Left lobe of liver (tissue), 2 donors: ENCODE measurements at places on chromosomes 13 and 19.
A peak's percentile ranks its signal among the peaks of the same experiment; 100 is the strongest.

GRCh38 chr13:110580800-110581199, 19.3 kb upstream of the RAB20 start:
- DNase-seq = no peak

- DNase-seq = no peak
Observed at GRCh38 chr19:16599655-16600346, 27.6 kb upstream of the SLC35E1 start.

GRCh38 chr19:50552540-50552939, 15.7 kb downstream of the LRRC4B start:
- no peak for DNase-seq

GRCh38 chr19:27822336-27822735, 1390.6 kb downstream of the UQCRFS1 start:
- no peak for DNase-seq

- DNase-seq = no peak
Observed at GRCh38 chr19:7397687-7398086, 49.0 kb downstream of the ARHGEF18 start.

DNA sequence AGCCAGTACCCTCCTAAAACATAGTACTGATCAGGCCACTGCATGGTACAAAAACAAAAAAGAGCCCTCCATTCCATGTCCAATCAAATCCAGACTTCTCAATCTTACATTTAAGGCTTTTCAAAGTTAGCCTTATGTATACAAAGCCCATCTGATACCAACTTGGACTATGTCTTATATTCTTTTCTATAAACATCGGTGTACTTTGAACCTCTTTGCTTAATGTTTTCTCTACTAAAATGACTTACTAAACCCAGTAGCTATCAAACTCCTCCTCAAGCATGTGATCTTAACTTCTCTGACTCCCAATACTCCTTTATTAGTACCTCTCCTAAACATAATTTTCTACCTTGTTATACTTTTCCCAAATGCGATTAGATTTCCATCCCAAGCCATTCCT, 14.8 kb downstream of the TSC22D1 start:
- DNase-seq = no peak

DNA sequence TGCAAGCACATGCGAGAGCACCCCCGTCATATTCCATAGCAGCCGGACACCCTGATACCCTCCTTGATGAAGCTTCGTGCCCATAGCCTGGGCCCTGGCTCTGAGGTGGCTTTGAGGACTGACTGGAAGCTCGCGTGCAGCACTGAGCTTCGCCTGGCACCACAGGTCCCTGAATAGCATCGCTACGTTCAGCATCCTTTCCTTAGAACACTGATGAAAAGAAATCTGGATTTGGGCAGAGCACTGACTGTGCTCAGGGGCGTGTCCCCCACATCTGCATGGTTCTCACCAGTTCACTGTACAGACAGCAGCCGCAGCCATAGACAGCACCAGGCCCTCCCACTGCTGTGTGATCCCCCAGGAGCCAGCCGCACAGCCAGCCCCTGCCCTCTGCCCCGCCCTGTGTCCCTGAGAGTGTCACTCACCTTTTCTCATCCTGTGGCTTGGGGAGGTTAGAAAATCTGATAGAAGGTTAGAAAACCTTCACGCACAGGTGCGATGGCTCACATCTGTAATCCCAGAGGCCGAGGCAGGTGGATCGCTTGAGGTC, 49.3 kb upstream of the SPACA7 start:
- no peak for DNase-seq

DNA sequence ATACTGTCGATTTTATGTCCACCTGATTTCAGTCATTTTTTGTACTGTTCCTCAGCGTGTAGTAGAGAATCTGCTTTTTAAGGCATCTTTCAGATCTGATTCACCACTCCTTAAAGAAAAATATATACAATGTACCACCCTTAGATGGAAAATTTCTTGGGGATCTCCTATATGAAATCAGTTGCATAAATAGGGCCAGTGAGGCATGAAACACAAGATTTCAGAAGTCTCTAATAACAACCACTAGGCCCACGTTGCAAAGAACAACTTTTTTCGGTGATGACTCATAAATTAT, 1.4 kb downstream of the USP12 start:
- no peak for DNase-seq

- DNase-seq = no peak
Observed at GRCh38 chr19:39252458-39252857, 3.8 kb upstream of the IFNL4 start.

GRCh38 chr13:101331731-101332130, 84.6 kb downstream of the NALCN start:
- no peak for DNase-seq

DNA sequence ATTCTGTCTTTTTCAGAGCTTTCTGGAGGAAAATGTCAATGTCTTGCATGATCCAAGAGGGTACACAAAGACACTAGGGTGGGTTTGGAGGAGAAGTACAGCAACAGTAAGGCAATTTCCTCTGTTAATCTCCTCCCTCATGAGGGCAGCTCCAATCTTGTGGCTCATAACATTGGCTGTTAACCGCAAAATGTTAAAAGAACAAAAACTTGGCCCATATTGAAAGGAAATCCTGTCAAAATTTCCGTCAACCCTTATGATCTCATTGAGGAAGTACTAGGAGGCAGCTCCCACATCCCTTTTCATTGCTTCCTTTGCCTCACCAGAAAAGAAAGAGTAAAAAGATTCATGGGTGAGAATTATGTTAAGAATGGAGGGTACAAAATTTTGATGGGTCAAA, 11.6 kb downstream of the OXGR1 start:
- DNase-seq = no peak

- DNase-seq = no peak
Observed at GRCh38 chr13:70541451-70541850, 433.2 kb upstream of the KLHL1 start.

DNA sequence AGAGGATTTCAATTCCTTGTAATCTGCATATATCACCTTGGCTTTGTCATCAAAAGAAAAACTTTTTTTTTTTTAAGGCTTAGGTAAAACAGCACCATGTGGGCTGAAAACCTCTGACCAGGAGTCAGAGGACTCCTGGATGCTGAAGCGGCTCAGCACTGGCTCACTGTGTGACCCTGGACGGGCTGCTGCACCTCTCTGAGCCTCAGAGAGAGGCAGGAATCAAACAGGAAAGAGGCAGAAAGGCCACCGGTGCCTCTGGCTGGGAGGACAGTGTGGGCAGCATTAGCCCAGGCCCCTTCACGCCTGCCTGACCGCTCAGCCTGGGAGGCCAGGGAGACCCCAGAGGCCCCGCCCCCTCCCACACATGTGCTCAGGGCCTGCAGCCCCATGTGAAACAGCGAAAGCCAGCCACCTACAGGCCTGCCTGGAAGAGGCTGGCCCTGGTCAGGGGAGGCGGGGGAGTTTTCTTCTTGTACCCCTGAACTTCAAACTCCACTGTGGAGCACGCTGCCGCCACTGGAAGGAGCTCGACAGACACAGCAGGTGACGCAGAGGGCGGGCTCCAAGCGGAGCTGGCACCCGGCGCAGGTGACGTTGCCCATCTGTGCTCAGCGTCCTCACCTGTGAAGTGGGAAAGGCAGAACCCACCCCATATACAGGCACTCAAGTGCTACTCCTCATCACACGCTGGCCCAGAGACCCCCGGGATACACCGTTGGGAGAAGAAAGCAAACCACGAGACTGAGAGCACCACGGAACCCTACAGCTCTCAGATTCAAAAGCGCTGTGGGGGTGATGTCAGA, 39.7 kb downstream of the MLLT1 start:
- DNase-seq = no peak

DNA sequence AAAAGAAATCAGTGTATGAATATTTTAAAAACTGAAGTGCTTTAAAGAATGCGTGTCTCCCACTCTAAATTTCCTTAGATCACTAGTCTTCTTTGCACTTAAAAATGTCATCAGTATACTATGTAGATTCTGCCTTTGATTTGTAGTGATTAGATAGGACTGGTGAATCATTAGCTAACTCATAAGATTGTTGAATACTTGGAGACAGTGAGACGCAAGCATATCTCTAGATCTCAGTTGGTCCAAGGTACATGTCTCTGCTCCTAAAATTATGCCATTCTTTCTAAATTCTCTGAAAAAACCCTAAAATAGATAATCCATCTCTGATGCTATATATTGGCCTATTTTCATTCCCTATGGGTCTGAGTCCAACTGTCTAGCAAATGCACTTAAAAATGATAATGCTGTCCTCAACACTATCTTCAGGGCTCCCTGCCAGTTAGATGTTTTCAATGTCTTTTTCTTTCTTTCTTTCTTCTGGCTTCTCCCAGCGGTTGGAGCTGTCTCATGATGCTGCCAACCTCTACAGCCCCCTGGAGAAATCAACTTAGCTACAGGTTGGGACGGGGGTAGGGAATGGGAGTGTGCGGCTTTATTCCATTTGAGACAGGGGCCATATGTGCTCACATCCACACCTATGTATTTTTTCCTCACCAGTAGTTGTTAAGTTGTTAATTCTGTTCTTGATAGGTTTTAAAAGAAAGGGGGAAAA, 301.0 kb downstream of the NDFIP2 start:
- no peak for DNase-seq

DNA sequence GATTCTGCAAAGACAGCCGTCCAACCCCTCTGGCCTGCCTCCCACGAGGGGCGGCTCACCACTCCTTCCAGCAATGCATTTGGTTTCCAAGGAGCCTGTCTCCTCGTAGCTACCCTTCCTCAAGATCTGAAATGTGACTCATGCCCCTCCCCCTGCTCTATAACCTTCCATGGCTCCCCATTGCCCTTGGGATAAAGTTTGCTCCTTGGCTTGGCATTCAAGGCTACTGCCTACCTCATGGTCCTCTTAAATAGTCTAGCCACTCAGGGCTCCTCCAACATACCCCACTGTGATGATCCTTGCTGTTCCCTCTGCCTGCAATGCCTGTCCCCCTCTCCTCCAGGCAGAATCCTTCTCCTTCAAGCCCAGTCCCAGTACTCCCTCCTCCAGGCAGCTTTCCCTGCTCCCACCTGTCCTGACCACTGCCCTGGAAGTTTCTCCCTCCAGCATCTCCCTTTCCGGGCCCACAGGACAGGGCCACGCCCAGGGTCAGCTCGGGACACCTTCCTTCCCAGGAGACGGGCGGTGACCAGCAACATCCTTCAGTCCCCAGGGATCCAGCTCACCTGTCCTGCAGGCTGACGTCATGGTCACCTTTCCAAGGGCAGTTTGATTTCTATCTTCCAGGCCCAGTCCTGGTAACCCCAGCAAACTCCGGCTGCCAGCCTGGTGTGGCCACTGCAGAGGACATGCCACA, 19.2 kb upstream of the SEMA6B start:
- DNase-seq = no peak

DNA sequence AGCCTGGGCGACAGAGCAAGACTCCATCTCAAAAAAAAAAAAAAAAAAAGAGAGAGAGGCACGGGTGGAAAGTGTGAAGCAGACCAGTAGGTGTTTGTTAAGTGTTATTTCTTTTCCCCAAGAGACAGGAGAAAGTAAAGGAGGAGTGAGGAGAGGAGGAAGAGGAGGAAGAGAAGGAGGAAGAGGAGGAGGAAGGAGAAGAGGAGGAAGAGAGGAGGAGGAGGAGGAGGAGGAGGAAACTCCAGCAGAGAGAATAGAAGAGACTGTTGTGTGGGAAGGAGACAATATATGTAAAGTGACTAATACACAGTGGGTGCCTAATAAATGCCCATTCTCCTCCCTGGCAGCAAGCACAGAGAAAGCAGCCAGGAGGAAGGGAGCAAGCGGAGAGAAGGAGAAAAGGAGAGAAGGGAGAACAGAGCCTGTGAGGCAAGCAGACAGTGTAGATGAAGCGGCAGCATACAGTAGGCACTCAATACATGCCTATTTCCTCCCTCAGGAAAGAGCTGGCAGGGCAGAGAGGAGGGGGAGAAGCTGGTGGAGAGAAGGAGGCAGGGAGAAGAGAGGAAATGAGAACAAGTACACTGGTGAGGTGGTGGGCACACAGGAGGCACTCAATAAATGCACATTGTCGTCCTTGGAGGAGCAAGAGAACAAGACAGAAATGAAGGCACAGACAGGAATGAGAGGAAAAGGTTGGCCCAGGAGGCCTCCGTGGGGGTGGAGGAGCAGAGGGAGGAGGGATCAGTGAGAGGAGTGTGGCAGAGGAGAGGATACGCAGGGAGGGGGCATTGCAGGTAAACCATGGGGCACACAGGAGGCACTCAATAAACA, 16.6 kb downstream of the JOSD2 start:
- no peak for DNase-seq

DNA sequence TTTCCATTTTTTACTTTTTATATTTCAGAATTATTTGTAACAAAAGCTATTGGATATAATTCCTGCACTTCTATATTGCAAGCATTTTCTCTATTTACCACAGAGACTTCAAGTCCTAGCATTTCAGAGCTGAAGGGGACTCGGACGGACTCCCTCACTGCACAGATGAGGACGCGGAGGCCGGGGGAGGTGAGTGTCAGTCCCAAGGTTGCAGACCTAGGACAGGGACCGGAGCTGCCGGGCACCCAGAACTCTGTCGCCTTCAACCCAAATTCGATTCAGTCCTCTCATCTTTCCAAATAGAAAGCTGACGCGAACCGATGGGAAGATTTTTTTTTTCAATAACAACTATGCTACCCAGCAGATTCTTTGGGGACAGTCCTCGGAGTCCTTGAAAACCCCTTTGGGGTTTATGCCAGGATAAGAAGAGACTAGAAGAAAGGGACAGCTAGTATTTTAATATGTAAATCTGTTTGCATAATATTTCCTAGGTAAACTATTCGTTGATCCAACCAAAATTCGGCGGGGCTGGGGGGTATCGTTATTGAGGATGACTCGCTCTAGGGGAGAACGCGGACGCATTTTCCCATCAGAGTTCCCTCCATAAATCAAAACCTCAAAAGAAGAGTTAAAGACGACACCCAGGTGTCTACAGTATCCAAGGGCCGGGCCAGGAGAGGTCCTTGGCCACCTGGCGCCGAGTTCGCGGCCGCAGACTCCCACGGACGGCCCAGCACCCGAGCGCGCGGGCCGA, 803 bp downstream of the FLT3 start:
- DNase-seq = no peak

DNA sequence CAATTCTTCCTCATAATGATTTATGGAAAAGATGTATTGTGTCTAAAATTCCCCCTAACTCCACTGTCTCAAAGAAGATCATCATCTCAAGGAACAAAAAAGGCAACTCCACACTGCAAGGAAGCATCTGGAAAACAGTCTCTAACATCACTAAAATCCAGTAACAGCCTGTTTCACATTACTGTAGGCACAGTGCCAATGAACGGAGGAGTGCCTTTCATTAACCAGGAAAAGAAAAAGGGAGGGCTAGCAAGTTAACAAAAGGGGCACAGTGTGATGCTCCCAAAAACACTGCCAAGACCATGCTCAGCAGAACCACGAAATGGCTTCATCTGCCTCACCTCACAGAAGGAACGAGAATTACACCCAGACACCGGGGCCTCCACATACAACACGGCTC, 8.5 kb downstream of the TMTC4 start:
- no peak for DNase-seq

GRCh38 chr19:6214881-6215541, 64.8 kb downstream of the MLLT1 start:
- DNase-seq = peak; percentile 44

GRCh38 chr19:58361900-58362271, 665 bp downstream of the ZNF497 start:
- no peak for DNase-seq

GRCh38 chr13:75785130-75785529, 149.0 kb downstream of the LMO7 start:
- DNase-seq = no peak
